Epithelial cell of proximal tubule (primary cell): ENCODE measurements at places on chromosomes 16 and 17. TPM values are rescaled to one million over a fixed set of nuclear protein-coding genes. Genes with fewer than 3 reads are reported as not detected.

Gene CACNG1
- not detected in 2 replicates for total RNA-seq

Gene FBF1
- 5.5 and 9.0 TPM in 2 replicates for total RNA-seq

Gene GIT1
- total RNA-seq: 61.3 and 74.3 TPM in 2 replicates

Gene TMC5
- 0.35 and 0.36 TPM in 2 replicates for total RNA-seq

Gene FZD2
- total RNA-seq: 4.1 and 9.2 TPM in 2 replicates

Gene TENT4B
- 7.7 and 9.4 TPM in 2 replicates for total RNA-seq

- DNase-seq: no peak
Observed at GRCh38 chr16:80710918-80711317, 93.5 kb downstream of the CDYL2 start.

- no peak for DNase-seq
Observed at GRCh38 chr17:44850025-44850424, 2.3 kb downstream of the HIGD1B start.

DNA sequence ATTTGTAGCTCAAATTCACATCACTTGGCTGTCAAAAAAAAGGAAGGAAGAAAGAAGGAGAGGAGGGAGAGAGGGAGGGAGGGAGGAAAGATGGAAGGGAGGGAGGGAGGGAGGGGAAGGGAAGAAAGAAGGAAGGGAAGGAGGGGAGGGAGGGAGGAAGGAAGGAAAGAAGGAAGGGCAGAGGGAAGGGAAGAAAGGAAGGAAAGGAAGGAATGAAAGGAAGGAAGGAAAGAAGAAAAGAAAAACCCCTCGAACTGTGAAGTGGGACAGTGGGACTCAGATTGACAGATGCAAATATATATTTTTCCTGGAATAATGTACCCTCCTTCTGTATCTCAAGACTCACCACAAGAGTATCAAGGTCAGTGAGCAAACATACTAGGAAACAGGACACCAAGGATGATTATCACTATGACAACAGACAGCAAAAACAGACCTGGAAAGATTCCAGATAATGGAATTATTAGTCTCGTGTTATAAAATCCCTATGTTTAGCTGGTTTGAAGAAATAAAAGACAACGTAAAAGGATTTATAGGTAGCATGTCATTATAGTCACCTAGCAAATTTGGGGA lies 24.2 kb upstream of the ABCA3 start:
- no peak for DNase-seq

GRCh38 chr16:85443531-85443930 lies 169.6 kb upstream of the GSE1 start:
- DNase-seq: no peak

DNA sequence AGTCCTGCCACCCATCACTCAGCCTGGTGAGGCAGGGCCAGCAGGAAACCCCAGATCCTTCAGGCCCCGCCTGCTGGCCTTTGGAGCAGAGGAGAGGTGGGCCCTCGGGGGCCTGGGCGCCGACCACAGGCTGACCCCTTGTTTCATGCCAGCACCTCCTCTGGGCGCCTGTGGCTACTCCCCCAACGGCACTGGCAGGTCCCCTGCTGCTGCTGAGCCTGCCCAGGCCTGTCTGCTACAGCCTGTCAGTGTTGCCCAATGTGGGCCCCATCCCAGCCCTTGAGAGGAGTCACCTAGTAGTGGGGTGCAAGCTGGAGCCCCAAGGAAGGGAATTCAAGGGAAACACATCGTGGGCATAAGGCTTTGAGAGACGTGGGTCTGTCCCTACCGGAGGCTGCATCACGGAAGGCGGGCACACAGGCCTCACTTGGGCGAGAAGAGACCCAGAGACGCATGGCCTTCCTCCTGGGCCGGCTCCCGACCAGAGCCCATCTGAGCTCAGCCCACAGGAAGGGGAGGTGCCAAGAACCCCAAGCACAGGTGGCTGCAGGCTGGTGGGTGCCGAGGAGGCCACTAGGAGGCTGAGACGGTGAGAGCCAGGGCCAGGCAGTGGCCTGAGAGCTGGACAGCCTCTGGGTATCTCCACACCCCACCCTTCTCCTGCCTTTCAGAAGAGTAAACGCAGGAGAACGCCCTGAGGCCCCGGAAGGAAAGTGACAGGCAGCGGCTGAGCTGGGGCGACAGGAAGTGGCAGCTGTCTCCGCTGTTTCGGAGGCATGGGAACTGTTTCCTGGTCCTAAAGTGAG lies 8.0 kb upstream of the FASN start:
- no peak for DNase-seq

- DNase-seq: no peak
Observed at GRCh38 chr17:4516735-4517134, 18.1 kb downstream of the SPNS2 start.

DNA sequence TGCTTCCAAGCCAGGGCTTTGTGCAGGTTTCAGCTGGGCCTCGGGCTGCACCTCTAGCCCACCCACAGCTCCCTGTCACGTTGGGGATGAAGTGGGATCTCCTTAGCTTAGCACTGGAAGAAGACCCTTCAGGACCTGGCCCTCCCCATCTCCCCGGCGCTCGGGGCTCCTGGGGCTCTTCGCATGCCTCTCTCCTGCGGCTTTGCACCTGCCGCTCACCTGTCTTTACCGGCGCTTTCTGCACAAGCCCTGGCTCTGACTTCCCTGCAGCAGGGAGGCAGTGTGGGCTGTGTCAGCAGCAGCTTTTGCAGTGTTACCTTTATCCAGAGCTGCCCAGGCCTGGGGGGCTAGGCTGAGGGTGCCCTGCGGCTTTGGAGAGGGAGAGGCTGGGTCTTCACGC lies 52.3 kb downstream of the NT5M start:
- DNase-seq: no peak

DNA sequence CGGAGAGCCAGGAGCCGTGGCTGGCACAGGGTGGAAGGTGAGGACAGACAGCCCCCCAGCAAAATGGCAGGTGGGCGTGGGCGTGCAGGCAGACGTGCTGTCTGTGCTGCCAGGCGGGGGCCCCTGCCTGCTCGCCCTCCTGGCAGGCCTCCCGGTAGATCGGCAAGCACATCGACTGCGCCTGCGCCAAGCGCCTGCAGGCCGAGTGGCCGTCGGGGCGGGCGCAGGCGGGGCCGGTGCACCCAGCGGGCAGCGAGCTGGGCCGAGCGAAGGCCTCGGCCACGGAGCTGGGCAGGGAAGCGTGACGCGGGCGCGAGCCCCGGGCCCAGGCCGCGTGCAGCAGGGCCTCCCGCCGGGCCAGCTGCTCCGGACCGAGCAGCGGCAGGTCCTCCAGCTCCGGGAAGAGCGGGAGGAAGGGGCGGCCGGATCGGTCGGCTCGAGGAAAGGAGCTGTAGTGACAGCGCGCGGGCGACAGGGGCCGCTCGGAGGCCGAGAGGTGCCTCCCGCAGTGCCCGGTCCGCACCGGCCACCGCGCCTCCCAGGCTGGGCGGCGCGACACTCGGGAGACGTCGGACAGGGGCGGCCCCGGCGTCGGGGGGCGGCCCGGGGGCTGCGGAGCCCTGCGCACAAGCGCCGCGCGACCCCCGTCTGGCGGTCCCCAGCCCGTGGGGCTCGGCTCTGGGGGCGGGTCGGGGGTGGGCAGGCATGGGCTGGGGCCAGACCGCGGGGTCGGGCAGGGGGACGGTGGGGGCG lies 16.9 kb downstream of the GRIN2C start:
- no peak for DNase-seq

GRCh38 chr17:83053021-83053681 lies 26.3 kb upstream of the METRNL start:
- no peak for DNase-seq

DNA sequence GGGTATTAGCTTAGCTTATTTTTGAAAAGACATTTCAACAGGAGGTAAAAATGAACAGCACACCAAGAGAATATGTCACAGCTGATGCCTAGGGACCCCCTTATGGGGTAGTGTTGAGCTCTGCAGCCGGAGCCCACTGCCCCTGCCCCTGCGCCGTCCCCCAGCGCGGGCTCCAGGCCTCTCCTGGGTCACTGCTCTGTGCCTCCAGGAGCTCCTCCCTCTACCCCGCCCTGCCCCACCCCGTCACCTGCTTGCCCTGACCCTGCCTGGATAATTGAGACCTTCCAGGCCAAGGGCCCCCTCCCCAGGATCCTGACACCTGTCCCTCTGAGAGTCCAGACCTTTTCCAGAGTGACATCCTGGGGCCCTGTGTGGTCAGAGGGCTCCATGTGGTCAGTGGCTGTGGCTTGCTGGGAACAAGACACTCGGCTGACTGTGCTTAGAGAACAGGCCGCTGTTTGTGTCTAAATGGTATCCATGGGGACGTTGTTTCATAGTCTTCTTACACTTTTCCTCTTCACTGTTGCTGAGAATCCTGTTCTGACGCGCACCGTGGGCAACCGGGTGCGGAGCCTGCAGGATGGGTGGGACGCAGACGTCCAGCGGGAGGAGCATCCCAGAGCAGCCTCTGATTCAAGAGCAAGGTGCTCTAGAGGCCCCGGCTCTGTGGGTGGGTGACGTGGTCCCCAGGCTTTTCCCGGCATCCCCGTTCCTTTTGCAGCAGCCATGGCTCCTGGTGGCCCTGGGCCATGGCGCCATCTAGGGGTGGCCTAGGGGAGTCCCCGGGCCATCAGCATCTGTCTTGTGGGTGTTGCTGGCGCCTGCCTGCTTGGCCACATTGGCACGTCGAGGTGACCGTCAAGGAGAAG lies 20.0 kb upstream of the WFIKKN1 start:
- DNase-seq: no peak

GRCh38 chr17:78896091-78896833 lies 6.7 kb downstream of the CEP295NL start:
- no peak for DNase-seq

GRCh38 chr17:2302778-2303203 lies 794 bp downstream of the SMG6 start:
- DNase-seq: no peak
